ENCODE measurements at places on chromosomes 4 and X.

- no peak for DNase-seq
These were observed 1.5 kb upstream of the MSMO1 start for GRCh38 chr4:165325732-165326512.

GRCh38 chrX:150060406-150060805, 122.1 kb upstream of the EOLA2 start:
- DNase-seq, result no peak

DNA sequence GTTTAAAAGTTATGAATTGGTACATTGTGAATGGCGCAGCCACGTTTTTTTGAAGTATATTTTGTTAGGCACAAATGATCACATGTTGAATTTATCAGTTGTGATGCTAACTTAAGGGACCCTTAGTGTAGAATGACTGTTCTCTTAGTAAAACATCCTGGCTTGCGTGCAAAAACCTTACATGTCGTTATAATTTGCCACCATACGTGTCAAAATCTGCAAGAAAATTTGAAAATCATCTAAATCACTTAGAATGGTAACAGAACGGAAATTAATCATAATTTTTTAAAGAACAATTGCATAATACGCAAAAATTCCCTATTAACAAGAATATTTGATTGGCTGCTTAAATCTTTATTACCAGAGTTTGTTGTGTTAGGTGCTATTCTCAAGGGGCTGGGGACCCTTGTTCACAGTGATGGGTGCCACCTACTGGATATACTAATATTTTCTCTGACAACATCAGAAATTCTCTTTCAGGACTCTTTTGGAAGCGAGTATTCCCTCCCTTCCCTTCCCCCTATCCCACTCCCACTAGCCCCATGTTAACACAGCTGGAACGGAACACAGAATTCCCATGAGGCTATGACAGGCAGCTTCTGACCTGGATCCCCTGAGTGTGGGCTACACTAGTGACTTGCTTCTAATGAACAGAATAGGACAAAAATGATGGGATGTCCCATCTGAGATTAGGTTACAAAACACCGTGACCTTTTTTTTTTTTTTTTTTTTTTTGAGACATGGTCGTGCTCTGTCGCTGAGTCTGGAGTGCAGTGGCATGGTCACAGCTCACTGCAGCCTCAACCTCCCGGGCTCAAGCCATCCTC, 71.8 kb downstream of the SUPT20HL2 start:
- DNase-seq, result peak; percentile 35

GRCh38 chr4:176350671-176351070, 30.9 kb downstream of the SPCS3 start:
- DNase-seq, result no peak

GRCh38 chr4:18882468-18882867, 860.9 kb upstream of the LCORL start:
- DNase-seq, result peak; percentile 27

DNA sequence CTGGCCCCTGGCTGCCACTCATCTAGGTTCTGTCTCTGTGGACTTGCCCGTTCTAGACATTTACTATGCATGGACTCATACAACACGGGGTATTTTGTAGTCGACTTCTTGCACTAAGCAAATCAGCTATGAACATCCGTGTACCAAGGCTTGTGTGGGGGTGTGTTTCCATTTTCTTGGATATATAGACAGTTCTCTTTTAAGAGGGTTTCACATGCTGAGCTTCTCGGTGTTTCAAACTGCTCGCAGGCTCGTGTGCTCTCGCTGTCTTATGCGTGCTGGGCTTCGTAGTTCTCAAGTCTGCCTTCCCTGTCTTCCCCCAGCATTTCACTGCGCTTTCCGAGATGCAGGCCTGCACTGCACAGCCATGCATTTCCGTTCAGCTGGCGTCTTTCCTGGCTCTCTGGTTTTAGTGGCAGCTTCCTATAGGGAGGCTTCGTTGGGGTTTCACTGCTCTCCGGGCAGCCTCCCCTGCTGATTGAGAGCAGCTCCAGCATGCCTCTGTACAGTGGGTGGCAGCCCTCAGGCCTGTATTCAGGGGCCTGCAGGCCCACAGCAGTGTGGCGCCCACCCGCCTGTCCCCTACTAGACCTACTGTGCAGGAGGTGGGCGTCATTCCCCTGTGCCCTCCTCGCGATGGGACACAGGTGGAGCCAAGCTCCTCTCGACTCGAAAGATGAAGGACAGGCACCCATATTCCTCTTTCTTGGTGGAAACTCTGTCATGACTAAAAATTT, 27.6 kb downstream of the ZBTB49 start:
- no peak for DNase-seq

- no peak for DNase-seq
These were observed 67.4 kb upstream of the SLC34A2 start for GRCh38 chr4:25588206-25588605.

DNA sequence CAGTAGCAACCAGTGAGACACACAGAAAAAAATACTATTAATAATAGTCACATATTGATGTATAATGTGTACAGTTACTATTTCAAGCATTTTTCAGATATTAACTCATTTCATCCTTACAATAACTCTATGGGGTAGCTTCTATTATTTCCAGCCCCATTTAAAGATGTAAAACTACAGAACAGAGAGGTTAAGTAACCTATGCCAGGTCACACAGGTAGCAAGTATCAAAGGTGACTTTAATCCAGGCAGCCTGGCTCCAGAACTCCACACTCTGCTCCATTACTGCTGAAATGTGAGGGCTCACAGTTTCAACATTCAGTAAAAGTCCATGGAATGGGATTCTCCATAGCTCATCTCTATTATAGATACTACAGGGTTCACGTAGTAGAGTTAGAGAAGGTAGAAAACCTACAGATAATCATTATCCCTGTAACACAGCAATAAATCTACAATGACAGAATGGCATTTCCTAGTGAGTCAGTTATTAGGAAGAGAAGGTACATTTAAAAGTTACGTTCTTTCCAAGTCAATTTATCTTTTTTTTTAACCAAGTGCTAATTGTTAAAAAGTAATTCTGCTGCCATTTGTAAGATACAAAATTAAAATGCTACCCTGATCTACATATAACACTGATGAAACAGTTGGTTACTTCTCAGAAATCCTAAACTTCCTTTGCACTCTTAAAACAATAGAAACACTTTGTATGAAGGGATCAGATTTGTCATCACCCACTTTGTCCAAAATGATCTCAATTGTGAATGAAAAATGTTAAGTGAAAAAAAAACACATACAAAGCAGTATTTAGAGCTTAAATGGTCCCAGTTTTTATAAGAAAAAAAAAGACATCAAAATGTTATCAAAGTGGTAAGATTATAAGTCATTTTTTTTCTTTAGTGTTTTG, 18.7 kb downstream of the RELL1 start:
- no peak for DNase-seq

- no peak for DNase-seq
These were observed 84.4 kb downstream of the SCFD2 start for GRCh38 chr4:53281438-53281837.

- no peak for DNase-seq
These were observed 20.9 kb downstream of the SGMS2 start for GRCh38 chr4:107845681-107846080.

- no peak for DNase-seq
These were observed 571 bp downstream of the TLR6 start for GRCh38 chr4:38856046-38856445.

- no peak for DNase-seq
These were observed 4.6 kb downstream of the ALAS2 start for GRCh38 chrX:55026143-55026542.

DNA sequence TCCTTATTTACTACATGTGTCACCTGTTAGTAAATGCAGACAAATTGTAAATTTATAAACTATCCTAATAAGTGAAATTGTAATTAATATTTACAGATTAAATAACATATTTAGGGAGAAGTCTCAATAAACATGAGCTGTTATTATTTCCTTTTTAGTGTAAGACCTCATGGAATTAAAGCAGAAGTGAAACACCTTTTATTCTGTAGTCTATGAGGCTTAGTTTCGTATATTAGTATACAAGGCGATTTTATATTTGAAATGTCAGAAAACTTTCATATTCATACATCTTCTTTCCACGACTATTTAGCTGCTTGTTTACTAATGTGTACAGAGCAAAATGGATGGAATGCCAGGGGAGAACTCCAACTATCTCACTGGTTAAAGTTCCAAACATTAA, 414.4 kb downstream of the ARHGAP24 start:
- no peak for DNase-seq

DNA sequence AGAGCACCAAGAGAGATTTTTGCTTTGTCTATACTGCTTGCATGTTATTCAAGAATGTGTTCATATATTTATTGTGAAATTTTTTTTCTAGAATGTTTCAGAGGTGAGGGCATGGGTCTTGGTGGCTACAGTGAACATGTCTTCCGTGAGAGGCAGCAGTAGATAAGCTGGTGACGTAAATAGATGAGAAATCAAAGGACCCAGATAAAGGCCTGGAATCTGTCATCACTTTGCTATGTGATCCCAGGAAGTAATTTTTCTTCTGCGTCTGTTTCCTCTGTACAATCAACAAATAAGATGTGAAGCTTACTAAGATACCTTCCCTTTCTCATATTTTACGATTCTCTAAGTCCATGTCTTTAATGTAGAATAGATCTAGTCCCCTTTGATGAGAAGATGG, 129.1 kb downstream of the COL4A6 start:
- DNase-seq, result no peak

- DNase-seq, result no peak
These were observed 50.2 kb upstream of the CXCL8 start for GRCh38 chr4:73690051-73690738.

- no peak for DNase-seq
These were observed 67.4 kb downstream of the EDNRA start for GRCh38 chr4:147548256-147548655.

- no peak for DNase-seq
These were observed 106.9 kb downstream of the SORCS2 start for GRCh38 chr4:7299010-7299907.

- DNase-seq, result no peak
These were observed 32.4 kb upstream of the PPP2R3B start for GRCh38 chrX:418927-419729.

- no peak for DNase-seq
These were observed 22.7 kb downstream of the POU4F2 start for GRCh38 chr4:146661367-146661766.

DNA sequence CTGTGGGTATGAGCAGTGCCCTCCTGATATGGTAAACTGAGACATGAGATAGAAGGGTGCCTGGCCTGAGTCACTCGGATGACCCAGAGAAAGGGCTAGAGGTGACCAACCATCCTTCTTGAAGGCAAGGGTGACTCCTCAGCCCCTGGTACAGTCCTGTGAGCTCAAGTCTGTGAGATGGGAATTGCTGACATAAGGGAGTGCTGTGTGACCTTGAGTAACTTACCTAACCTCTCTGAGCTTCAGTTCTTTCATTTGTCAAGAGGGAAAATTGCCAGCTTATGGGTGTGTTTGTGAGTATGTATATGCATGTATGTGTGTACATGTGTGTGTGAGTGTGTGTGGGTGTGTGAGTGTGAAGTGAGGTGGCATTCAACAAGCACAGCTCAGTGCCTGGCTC, 210.4 kb upstream of the PSAPL1 start:
- DNase-seq, result no peak

GRCh38 chr4:36292556-36293188, 11.3 kb downstream of the DTHD1 start:
- DNase-seq, result no peak

GRCh38 chrX:103628386-103629317, at the start of gene TCEAL1:
TCEAL1 (plus strand) TSS chrX:103628975; CDS start chrX:103629917, 942 bp downstream.
- peak; percentile 29 for DNase-seq

DNA sequence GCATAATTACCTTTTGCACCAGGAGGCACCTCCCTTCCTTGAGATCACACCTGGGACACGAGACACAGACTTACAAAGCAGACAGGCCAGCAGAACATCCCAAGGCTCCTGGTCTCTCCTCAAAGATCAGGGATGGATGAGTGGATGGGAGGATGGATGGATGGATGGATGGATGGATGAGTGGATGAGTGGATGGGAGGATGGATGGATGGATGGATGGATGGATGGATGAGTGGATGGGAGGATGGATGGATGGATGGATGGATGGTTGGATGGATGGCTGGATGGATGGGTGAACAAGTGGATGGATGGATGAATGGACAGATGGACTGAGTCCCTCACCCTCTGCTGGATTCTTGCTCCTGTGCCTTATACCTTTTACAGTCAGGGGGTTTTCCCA, 364.0 kb downstream of the BCOR start:
- no peak for DNase-seq

- DNase-seq, result no peak
These were observed 379.9 kb downstream of the ADAM29 start for GRCh38 chr4:175297965-175298565.

DNA sequence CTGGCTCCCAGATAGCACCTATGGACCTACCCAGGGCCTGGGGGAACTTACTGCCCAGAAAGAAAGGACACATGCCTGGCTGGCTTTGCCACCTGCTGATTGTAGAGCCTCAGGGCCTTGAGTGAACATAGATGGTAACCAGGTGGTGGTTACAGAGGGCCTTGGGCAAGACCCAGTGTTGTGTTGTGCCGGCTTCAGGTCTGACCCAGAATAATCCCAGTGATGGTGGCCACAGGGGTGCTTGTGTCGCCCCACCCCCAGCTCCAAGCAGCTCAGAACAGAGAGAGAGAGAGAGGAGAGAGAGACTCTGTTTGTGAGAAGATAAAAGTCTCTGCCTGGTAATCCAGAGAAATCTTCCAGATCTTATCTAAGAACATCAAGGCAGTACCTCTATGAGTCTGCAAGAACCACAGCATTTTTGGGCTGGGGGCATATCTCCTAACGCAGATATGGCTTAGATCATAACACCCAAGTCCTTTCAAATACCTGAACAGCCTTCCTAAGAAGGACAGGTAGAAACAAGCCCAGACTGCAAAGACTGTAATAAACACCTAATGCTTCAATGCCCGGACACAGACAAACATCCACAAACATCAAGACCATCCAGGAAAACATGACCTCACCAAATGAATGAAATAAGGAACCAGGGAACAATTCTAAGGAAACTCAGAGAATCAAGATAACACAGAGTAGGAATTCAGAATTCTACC, 16.3 kb upstream of the RP2 start:
- DNase-seq, result no peak

DNA sequence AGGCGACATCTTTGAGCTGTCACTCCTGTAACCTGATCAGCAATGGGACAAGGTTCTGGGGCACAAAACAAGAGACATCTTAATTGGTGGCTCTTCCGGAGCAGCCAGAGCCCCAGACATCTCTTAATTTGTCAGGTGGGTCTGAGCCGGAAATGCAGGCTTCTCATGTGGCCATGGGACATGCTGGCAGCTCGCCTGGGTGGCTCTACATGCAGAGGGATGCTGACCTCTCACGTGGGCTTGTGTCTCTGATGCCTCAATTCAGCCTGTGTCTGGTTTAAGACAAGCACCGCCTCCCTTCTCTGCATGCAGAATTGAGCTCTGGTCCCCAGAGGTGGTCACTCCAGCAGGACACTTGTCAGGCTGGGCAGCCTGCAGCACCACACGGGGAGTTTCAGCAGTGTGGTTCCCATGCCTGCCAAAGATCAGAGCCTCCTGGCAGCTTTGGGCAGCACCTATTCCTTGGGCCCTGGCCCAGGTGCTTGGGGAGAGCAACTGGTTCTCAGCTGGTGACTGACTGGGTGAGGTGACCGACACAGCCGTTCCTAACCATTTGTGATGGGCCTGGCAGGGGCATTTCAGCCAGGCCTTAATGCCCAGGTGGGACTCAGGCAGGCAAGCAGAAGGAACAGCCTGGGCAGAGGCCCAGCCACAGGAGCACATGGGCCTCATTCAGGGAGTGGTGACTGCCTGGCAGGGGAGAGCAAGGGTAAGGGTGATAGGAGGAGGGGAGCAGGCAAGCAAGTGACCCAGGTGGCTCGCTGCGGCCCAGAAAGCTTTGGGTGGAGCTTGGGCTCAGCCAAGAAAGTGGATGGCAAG, 53.4 kb downstream of the HMX1 start:
- DNase-seq, result no peak

GRCh38 chrX:123408821-123409737, 225.0 kb downstream of the GRIA3 start:
- no peak for DNase-seq

Data from iPS-NIHi11 (cell line).